AG08395 (cell line): ENCODE measurements at places on chromosomes 3 and 15.

GRCh38 chr3:26712211-26713026, 89.8 kb downstream of the LRRC3B start:
- DNase-seq, result no peak

- DNase-seq, result no peak
Observed at GRCh38 chr3:72205297-72205826, 420.4 kb upstream of the PROK2 start.

- DNase-seq, result no peak
Observed at GRCh38 chr15:57091636-57092035, 173.2 kb downstream of the TCF12 start.

GRCh38 chr3:31300456-31301443, 232.0 kb upstream of the STT3B start:
- DNase-seq, result no peak

- DNase-seq, result no peak
Observed at GRCh38 chr15:85578941-85579701, 198.7 kb downstream of the AKAP13 start.

DNA sequence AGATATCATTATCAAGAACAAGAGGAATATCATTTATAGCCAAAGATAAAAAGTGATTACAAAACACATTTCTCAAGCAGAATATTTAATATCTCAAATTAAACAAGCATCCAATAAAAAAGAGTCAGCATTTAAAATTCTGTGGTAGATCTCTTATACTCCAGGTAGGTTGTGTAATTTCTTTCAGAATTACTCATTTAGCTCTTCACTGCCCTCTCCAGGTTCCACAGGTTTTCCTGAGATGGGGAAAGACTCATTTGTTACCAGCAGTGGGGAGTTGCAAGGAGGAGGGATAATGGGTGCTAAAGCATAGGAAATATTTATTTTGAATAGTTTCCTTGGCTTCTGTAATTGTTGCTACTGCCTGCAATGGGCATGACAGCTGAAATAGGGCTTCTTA, 83.1 kb upstream of the RASGRP1 start:
- DNase-seq, result peak; percentile 18

DNA sequence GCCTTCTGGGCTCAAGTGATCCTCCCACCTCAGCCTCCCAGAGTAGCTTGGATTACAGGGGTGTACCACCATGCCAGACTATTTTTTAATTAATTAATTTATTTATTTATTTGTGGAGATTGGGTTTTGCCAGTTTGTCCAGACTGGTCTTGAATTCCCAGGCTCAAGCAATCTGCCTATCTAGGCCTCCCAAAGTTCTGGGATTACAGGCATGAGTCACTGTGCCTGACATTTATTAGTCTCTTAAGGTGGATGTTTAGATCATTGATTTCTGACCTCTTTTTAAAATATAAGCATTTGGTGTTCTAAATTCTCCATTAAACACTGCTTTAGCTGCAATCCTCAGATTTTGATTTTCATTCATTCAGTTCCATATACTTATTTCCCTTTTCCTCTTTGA, 15.6 kb downstream of the FBXW12 start:
- DNase-seq, result no peak

- peak; percentile 48 for DNase-seq
Observed at GRCh38 chr15:70584838-70585706, 178.3 kb downstream of the UACA start.

DNA sequence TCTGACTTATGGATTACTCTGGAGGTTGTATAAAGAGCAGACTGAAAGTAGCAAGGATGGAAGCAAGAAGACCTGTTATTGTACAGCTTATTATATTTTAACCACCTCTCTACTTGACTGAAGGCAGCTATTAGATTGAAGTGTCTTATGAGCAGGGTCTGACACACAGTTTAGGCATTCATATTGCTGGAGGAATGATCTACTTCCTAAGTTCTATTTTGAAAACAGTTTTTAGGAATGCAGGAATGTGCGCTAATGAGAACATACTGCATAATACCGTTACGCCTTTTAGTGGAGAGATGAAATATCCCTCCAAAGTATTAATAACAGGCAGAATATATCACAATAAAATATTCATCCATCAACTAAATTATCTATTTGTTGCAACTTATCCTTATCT, 193.3 kb downstream of the ISL2 start:
- DNase-seq, result no peak

DNA sequence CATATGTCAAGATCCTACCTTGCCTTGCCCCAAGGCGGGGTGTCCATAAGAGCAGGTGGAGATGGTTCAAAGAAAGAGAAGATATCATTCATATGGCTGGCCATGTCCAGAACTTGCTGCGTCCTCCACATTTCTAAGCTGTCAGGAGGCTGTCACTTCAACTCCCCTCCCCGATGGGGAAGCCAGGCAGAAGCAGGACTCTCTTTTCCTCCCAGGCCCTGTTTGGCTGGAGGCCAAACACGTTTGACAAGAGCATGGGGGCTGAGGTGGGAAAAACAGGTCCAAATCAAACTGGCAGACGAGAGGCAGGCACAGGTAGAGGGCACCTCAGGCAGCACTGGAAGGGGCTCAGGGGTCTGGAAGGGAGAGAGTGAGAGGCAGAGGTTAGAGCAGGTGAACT, 37.7 kb downstream of the MESD start:
- DNase-seq, result no peak

DNA sequence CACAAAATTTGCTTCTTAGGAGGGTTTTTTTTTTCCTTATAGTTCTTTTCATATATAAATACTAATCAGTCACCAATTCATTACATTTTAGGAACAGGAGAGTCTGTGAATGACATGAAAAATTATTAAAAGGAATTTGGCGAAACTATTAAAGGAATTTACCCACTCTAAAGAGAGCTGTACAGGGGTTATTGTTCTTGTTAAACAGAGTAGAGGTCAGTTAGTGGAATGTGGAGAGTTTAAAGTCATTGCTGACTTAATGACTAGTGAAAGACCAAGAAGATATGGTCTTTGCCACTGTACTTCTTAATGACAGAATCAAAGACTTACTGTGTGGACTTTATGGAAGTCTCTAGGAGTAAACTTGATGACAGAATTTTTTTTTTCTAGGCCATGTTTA, 333.6 kb upstream of the C2CD4B start:
- no peak for DNase-seq

- DNase-seq, result no peak
Observed at GRCh38 chr3:114660808-114661207, 367.0 kb downstream of the TIGIT start.

DNA sequence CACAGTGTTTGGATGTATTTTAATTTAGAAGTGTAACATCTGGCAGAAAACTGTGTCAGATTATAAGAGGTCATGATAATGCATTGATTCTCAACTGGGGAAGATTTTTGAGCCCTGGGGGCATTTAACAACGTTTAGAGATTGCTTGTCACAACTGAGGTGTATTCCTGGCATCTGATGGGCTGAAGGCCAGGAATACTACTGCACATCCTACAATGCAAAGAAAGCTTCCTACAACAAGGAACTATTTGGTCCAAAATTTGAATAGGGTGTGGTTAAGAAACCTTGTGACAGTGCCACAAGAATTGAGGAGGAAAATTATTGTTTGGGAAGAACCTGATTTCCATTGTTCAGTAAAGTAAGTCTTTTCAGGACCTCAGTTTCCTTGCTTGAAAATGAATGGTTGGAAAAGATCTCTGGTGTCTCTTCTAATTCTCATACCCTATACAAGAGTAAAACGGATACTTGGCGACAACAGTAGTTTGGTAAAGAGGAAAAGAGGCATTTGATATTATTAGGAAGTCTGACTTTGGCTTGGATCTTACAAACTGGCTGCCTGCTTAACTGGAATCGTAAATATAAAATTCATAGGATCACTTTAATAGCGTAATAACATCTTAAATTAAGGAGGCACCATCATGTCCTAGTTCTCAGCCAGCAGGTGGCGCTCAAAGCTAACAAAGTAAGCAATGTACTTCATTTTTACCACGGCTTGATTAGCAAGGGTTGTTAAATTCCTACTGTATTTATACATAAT, 4.3 kb downstream of the DAZL start:
- DNase-seq, result peak; percentile 63

- DNase-seq, result no peak
Observed at GRCh38 chr3:31503456-31503855, 29.3 kb upstream of the STT3B start.

DNA sequence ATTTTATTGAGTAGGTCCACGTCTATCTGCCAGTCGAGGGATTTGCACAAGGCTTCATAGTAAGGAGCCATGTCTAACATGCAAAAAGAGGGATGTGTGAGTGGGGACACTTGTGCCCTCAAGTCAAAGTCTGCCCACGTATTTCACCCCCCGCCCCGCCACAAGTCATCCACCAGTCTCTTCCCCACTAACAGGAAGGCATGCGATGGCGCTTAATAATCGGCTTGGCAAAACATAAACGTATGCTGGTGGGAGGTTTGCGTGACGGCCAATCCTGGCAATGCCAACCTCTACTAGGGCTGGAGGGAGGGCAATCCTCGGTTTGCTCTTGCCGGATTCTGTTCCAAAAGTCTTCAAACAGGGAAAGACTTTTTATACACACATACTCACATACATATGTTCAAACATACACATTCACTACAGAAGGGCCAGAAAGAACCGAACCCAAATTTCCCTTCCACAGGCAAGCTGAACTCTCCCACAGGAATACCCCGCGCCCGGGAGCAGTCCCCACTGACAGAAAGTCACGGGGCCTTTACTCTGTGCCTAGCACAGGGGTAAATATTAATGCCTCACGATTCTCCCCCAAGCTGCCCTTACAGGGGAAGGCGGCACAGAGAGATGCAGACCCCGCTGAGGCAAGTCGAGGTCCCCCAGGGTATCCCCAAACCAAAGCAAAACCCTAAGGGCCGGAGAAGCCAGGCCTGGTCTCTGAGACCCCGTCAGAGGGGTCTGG, 675 bp downstream of the PSMD6 start:
- DNase-seq, result peak; percentile 19
